ENCODE measurements at places on chromosomes 5 and 9.

DNA sequence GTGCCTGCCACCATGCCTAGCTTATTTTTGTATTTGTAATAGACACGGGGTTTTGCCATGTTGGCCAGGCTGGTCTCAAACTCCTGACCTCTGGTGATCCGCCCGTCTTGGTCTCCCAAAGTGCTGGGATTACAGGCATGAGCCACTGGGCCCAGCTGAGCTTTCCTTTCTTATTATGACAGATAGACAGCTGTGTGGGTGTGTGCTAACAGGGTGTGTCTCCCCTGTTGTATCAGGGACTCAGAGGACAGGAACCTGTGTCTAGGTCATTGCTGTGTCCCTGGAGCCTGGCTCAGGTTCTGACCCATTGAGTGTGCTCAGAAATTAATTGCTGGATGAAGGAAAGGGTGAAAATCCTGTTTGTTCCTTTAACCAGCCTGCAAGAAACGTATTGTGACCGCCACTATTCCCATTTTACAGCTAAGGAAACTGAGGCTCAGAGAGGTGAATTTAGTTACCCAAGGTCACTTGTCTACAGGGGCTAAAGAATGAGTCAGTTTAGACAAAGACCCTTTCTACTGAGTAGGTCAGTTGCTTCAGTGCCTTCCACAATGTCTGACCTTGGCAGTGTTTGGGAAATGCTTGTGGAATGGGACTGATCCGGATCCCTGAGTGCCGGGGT lies 16.8 kb downstream of the NCS1 start:
- DNase-seq, result no peak

DNA sequence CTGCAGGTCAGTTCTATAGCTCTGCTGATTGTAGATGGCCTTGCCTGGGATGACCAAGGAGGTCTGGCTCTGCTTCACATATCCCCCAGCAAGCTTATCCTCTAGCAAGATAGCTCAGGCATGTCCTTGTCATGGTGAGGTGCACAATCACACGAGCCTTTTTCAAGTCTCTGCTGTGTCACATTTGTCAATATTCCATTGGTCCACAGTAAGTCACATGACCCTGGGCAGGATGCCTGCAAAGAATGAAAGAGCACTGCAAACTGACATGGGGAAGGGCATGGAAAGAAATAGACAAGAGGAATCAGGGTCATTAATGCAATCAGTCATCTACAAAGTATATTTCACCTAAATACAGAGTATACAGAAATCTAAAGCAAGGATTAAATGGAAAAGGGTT lies 142.0 kb downstream of the RORB start:
- DNase-seq, result no peak

GRCh38 chr5:172881691-172882370 lies 47.8 kb downstream of the ERGIC1 start:
- DNase-seq, result no peak

DNA sequence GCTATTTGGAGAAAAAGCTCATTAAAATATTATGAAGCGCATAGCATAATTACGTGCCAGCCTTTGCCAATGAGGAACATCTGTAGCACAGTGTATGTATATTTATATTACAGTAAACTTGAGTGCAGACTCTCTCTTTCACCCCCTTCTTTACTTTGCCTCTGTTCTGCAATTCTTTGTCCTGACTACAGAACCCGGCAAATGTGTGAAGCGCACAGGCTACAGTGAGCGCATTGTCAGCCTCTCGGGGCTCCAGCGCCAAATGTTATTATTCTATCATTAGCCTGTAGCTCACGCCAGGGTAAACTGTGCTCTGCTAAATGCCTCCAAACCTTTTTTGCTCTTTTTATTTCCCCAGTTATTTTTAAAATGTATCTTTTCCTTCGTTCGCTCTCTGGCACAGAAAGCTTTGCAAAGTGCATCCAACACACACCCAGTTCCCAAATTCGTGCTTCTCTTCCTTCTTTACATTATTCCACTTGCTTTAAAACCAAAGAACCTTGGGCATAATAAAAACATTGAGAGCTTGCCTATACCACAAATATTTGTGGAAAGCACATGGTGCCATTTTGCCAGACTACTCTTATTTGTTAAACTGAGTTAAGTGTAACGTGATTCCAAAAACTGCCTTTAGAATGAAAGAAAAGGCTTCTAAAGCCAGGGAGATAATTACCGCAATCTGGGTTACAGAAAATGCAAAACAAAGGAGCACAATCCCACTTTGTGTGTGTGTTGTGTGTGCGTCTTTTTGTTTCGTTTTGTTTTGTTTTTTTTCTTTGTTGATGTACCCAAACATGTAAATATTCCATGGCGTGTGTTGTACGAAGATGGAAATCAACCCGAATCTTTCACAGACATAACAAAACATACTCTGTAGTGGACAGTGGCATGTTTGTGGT lies 164.1 kb upstream of the MPDZ start:
- DNase-seq, result no peak

DNA sequence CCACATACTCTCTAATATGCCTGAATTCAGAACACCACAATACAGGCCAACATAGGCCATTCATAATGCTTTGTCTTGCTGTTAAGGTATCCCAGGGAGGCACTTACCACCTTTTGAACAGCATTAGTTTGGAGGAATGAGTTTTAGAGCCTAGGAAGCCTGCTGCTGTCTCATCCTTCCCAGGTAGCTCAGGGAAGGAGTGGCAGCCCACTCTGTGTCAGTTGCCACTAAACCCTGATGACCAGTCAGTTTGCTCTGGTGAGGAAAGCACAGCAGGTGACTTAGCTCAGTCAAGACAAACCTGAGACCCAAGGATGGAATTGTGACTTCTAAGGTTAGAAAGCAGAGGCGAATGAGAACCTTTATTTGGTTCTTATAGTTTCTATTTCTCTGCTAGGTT lies 337.4 kb upstream of the ATP10B start:
- no peak for DNase-seq

GRCh38 chr5:13034061-13034460 lies 910.4 kb downstream of the DNAH5 start:
- DNase-seq, result no peak

DNA sequence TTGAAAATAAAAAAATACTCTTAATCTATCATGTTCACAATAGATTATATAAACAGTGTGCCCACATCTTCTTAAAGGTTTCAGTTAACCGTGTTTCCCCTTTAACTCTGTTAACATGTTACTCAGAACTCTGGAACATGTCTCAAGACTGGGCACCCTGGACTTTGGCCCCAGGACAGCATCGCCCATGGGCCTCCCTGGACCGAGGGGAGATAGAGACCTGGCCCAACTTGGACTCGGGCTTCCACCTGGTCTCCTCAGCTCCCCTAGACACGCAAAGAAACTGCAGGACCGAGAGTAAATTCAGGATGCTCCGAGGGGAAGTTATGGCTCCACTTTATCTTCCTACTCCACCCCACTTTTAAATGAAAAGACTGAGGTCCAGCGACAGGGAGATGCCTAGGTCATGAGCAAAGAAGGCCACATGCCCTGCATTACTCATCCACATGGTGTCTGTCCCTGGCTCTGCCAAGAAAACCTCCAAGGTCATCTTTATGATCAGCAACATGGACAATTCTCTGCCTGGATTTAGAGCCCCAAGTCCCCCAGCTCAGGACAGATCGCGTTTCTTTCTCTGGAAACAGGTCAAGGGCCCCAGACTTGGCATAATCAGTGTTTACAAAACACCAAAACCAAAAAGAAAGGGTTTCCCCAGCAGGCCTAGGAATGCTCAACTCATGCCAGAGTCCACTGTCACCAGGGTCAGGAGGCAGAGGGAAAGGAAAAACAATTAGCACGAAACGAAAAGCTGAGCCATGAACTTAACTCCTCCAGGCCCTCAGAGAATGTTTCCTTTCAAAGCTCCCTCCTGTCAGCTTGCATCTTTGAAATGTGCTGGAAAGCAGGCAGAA lies 17.4 kb downstream of the GPX3 start:
- DNase-seq, result no peak

DNA sequence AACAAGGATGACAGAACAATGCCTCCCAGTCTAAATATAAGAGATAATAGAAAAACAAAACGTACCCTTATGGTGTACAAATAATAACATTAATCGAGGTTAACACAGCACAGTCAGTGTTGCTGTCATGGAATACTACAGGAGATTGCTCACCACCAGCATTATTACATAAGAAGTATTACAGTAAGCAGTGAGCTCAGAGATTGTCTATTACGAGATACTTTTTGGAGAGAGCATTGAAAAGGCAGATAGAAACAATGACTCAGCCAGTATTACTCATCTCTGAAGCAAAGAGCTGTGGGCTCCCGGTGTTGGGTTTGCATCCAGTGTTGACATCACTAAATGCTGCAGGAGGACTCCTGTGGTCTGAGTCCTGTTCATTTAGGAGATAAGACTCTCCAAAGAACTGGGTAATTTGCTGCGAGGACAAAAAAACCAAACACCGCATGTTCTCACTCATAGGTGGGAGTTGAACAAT lies 191.9 kb upstream of the SEMA6A start:
- DNase-seq, result no peak

GRCh38 chr5:90985341-90985740 lies 397.8 kb downstream of the ARRDC3 start:
- DNase-seq, result no peak

DNA sequence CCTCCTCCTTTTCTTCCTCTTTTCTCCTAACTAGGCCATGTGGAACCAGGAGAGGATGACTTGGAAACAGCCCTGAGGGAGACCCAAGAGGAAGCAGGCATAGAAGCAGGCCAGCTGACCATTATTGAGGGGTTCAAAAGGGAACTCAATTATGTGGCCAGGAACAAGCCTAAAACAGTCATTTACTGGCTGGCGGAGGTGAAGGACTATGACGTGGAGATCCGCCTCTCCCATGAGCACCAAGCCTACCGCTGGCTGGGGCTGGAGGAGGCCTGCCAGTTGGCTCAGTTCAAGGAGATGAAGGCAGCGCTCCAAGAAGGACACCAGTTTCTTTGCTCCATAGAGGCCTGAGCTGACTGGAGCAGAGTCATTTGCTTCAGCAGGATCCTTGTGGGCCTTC lies 13.7 kb downstream of the NUDT2 start:
- DNase-seq, result no peak

GRCh38 chr9:70415041-70415440 lies 584 bp upstream of the KLF9 start:
- DNase-seq, result no peak

DNA sequence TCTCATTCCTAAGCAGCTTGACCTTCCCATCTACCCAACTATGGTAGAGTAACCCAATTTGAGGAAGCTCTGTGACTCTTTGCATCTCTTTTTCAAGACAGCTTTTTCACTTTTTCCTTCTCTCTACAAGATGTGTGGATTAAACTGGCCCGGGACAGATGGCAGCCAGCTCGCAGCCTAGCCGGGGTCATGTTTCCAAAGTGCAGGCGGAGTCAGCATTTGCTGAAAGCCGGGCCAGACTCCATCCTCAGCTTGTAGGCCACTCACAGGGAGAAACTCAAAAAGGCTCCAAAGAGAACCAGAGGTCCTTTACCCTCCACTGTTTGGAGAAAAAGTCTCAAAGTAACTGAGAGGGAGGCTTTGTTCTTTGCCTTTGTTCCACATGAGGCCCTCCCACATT lies 286.8 kb upstream of the PANK3 start:
- no peak for DNase-seq

- DNase-seq, result no peak
These were observed 371.2 kb downstream of the PDE4D start for GRCh38 chr5:59522201-59522831.

GRCh38 chr5:132385326-132386105 lies 16.0 kb downstream of the SLC22A5 start:
- no peak for DNase-seq

DNA sequence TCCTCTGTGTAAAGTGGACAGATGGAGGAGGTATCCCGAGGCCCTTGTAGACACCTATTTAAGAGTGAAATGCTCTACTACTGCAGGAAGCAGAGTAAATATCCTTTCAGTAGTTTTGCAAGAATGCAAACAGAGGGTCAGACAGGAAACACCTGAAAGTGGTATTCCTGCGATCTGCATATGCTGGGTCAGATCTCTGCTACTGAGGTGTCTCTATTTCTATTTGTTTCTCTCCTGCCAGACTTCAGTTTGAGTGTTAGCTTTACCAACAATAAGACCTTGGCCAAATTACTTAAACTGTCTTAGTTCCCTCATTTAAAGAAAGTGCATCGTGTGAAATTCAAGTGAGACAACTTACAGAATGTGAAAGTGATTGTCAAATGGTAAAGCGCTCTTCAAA lies 47.6 kb downstream of the JAKMIP2 start:
- DNase-seq, result no peak

GRCh38 chr5:180975338-180975737 lies 13.3 kb upstream of the BTNL3 start:
- no peak for DNase-seq

DNA sequence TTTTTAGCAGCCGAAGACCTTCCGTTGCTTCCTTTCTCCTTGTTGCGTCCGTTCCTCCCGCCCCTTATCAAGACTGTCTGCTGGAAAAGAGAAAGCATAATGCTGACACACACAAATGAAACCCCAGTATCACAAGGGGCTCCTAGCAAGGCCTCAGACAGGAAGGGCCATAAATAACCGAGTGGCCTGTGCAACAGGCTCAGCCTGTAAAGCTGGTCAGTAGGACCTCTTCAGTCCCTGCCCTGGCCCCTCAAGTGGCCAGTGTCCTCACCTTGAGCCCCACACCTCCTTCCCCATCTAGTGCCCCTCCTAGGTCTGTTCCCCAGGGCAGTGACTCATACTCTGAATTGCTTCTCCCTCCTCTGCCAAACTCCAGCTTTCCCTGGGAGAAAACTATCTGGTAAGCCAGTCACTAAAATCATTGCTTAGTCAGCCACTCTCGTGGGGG lies 174.6 kb upstream of the IL12B start:
- no peak for DNase-seq

GRCh38 chr5:173094012-173094661 lies 38.0 kb downstream of the CREBRF start:
- DNase-seq, result no peak

DNA sequence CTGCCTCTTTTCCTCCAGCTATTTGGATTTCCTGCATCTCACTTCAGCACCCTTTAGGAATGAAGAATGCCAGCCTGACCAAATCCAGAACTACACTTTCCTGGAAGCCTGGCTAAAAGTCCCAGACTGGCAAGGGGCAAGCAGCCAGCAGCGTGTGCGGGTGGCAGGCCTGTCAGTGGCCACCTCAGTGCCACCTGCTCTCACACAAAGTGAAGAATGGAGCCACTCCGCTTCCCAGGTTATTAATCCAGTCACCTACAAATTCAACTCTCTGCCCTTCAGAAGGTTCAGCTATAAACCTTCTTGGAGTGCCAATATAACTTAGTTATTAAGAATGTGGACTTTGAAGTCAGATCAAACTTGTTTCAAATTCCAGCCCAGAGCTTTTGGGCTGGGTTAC lies 6.7 kb upstream of the ALDOB start:
- no peak for DNase-seq

GRCh38 chr5:154647761-154648145 lies 107.4 kb upstream of the LARP1 start:
- DNase-seq, result no peak
